Purkinje cell (primary cell): ENCODE measurements at places on chromosomes 3 and 15. TPM values are rescaled to one million over a fixed set of nuclear protein-coding genes. Genes with fewer than 3 reads are reported as not detected.

Gene KLHL6
- polyA plus RNA-seq, result not detected in 2 replicates

Gene CDHR4
- not detected in 2 replicates for polyA plus RNA-seq

Gene RAB11A
- polyA plus RNA-seq, result 339 and 419 TPM in 2 replicates

Gene ZNF385D
- 179 and 191 TPM in 2 replicates for polyA plus RNA-seq

Gene ZWILCH
- polyA plus RNA-seq, result 29.7 and 52.3 TPM in 2 replicates

Gene GHSR
- not detected in 2 replicates for polyA plus RNA-seq

Gene CD96
- not detected in 2 replicates for polyA plus RNA-seq

Gene SLC38A3
- polyA plus RNA-seq, result 0.16 and 4.2 TPM in 2 replicates

Gene USP4
- polyA plus RNA-seq, result 26.0 and 28.0 TPM in 2 replicates

Gene NLGN1
- polyA plus RNA-seq, result 12.7 and 14.2 TPM in 2 replicates

Gene C15orf40
- polyA plus RNA-seq, result 37.3 and 55.3 TPM in 2 replicates

Gene LRTM1
- polyA plus RNA-seq, result 0.24 TPM in 1 of 2 replicates, not detected in the other

Gene SLC25A26
- 15.9 and 41.0 TPM in 2 replicates for polyA plus RNA-seq

Gene DNAH1
- 0.15 and 0.28 TPM in 2 replicates for polyA plus RNA-seq

Gene RASSF1
- polyA plus RNA-seq, result 2.4 and 3.2 TPM in 2 replicates

Gene CPNE9
- polyA plus RNA-seq, result 6.6 and 12.5 TPM in 2 replicates

Gene CHST13
- not detected in 2 replicates for polyA plus RNA-seq

Gene LYZL4
- polyA plus RNA-seq, result not detected in 2 replicates

Gene NOX5
- polyA plus RNA-seq, result 0.05 TPM in 1 of 2 replicates, not detected in the other

Gene TM4SF1
- polyA plus RNA-seq, result 1.5 and 4.7 TPM in 2 replicates

Gene SLC25A20
- polyA plus RNA-seq, result 3.5 and 6.6 TPM in 2 replicates

Gene EPHA6
- polyA plus RNA-seq, result 2.6 TPM in 1 of 2 replicates, not detected in the other

Gene CPLX3
- polyA plus RNA-seq, result 2.4 TPM in 1 of 2 replicates, not detected in the other

Gene SLC9C1
- not detected in 2 replicates for polyA plus RNA-seq

Gene CFAP20DC
- polyA plus RNA-seq, result 1.2 and 1.4 TPM in 2 replicates

Gene GPR87
- polyA plus RNA-seq, result not detected in 2 replicates

Gene CCDC80
- polyA plus RNA-seq, result 6.9 and 15.4 TPM in 2 replicates

Gene PLA2G4E
- polyA plus RNA-seq, result 0.07 and 0.13 TPM in 2 replicates

Gene DAPK2
- polyA plus RNA-seq, result 0.29 and 0.46 TPM in 2 replicates

Gene CCR9
- polyA plus RNA-seq, result not detected in 2 replicates

Gene IGSF11
- polyA plus RNA-seq, result 0.27 and 3.6 TPM in 2 replicates

Gene GNB4
- 2.2 and 4.8 TPM in 2 replicates for polyA plus RNA-seq

Gene PLXND1
- 0.67 and 0.83 TPM in 2 replicates for polyA plus RNA-seq

Gene MAGEF1
- 15.5 and 19.5 TPM in 2 replicates for polyA plus RNA-seq

Gene OIP5
- polyA plus RNA-seq, result 2.1 TPM in 1 of 2 replicates, not detected in the other

Gene LRRC49
- polyA plus RNA-seq, result 345 and 399 TPM in 2 replicates

Gene CLDN16
- polyA plus RNA-seq, result not detected in 2 replicates

Gene CLDN11
- 0.55 and 4.3 TPM in 2 replicates for polyA plus RNA-seq

Gene KLF13
- 27.0 and 30.1 TPM in 2 replicates for polyA plus RNA-seq

Gene TNFAIP8L3
- polyA plus RNA-seq, result 0.39 TPM in 1 of 2 replicates, not detected in the other

Gene PXK
- 19.6 and 20.2 TPM in 2 replicates for polyA plus RNA-seq

Gene TM6SF1
- 383 and 393 TPM in 2 replicates for polyA plus RNA-seq

Gene SLC6A1
- polyA plus RNA-seq, result 158 and 247 TPM in 2 replicates

Gene CIAO2A
- polyA plus RNA-seq, result 122 and 130 TPM in 2 replicates

Gene CD200R1L
- not detected in 2 replicates for polyA plus RNA-seq

Gene HRG
- polyA plus RNA-seq, result not detected in 2 replicates

Gene RBMS3
- 99.0 and 122 TPM in 2 replicates for polyA plus RNA-seq

Gene EFHB
- polyA plus RNA-seq, result 0.32 and 4.0 TPM in 2 replicates

Gene CMTM8
- polyA plus RNA-seq, result 1.7 TPM in 1 of 2 replicates, not detected in the other

Gene MRPL47
- 207 and 261 TPM in 2 replicates for polyA plus RNA-seq

Gene TTC23
- 0.47 and 4.7 TPM in 2 replicates for polyA plus RNA-seq
